Stimulated activated CD4-positive, alpha-beta T cell treated with anti-CD3 and anti-CD28 coated beads, TNF-alpha, amount 100 ng/mL, for 1 hour (primary cell): ENCODE measurements at places on chromosomes 6 and 20.
A peak's percentile ranks its signal among the peaks of the same experiment; 100 is the strongest.

DNA sequence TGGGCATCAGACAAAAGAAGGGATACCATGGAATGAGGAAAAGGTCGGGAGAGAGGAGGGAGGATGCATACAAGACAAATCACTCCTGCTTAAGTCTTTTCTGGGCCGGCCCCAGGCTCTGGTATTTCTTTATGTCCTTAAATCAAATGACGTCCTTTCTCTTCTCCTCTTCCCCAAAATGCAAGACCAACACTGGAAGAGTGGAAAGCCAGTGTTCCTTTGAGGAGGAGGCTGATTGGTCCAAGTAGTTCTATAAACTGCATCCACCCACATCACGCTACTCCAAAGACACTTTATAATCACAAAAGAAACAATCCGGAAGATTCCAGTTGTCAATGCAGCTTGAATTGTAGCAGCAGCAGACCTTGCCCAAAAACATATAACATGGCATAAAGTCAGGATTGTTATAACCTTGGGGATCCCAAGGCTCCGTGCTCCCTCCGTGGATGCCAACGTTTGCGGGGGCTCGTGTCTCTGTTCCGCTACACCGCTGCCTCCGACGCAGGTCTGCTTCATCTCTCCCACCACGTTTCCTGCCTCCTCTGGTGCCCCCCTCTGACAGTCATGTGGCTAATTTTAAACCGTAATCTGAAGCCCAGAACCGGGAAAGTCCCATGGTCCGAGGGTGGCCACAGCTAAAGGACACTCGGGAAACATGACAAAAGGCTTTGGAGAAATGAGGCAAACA is 47.1 kb downstream of the MCUR1 start:
- peak; percentile 12 for DNase-seq

- DNase-seq, result no peak
Measured at GRCh38 chr6:143225929-143226328, 165.2 kb downstream of the AIG1 start.

- no peak for DNase-seq
Measured at GRCh38 chr20:25097498-25097897, 15.6 kb upstream of the VSX1 start.

GRCh38 chr6:118594877-118595276 is 46.8 kb downstream of the PLN start:
- no peak for DNase-seq

GRCh38 chr20:63323357-63323981 is 30.5 kb downstream of the COL20A1 start:
- DNase-seq, result no peak

- DNase-seq, result no peak
Measured at GRCh38 chr6:15096894-15097837, 148.7 kb upstream of the JARID2 start.

GRCh38 chr6:89941031-89941762 is 46.9 kb downstream of the GJA10 start:
- DNase-seq, result no peak

DNA sequence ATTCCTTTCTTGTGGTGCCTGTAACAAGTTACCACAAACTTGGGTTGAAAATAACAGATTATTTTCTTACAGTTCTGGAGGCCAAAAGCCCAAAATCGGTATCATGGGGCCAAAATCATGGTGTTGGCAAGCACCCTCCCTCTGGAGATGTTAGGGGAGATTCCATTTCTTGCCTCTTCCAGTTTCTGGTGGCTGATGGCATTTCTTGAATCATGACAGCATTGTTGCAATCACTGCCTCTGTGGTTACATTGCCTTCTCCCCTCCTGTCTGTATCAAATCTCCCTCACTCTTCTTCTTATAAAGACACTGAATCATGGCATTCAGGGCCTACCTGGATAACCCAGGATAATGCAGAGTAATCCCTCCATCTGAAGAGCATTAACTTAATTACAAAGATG is 17.9 kb upstream of the TENT5A start:
- no peak for DNase-seq

DNA sequence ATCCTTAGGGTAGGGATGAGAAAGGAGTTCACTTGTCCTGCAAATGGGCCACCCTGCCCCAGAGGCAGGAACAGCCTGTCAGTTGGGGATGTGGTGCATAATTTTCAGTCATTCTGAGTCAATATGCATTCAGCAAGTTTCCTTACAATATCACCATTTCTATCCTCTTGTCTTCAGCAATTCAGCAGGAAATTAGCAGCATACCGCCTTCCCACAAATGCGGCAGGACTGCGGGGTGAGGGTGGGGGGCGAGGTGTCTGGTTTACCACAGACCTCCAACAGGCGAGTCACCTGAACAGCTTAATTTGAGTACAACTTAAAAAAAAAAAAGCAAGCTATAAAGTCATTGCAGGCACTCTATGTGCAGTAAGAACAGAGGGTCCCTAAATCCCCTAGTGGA is 126.8 kb downstream of the MAP3K7 start:
- no peak for DNase-seq

- no peak for DNase-seq
Measured at GRCh38 chr6:157376241-157376640, 4.7 kb upstream of the ZDHHC14 start.

- no peak for DNase-seq
Measured at GRCh38 chr6:70860045-70860444, 96.8 kb downstream of the B3GAT2 start.

DNA sequence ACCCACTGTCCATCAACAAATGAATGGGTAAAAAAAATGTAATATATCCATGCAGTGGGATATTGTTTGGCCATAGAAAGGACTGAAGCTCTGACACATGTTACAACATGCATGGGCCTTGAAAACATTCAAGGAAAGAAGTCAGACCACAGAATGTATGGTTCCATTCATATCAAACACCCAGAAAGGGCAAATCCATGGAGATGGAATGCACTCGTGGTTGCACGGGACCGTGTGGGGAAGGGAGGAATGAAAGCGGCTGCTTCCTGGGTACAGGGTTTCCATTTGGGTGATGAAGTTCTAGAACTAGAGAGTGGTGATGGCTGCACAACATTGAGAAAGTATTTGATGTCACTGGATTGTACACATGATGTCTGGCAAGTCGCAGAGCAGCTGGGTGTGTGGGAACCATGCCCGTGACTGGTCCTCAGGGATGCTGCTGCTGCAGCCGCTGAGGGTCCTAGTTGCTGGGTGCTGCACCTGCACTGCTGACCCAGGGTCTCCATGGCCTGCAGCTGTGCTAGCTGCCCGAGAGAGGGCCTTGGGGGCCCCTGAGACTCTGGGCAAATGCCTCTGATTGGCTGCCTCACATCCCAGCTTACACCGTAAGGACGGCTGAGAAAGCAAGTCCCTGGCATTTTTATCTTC is 220.3 kb downstream of the NRN1 start:
- DNase-seq, result no peak

- DNase-seq, result no peak
Measured at GRCh38 chr20:63704749-63705117, 3.0 kb downstream of the ARFRP1 start.

GRCh38 chr6:13262302-13263230 is 65.8 kb downstream of the TBC1D7 start:
- no peak for DNase-seq

- no peak for DNase-seq
Measured at GRCh38 chr20:48630342-48631075, 197.3 kb downstream of the PREX1 start.

- no peak for DNase-seq
Measured at GRCh38 chr20:41938353-41938752, 320.2 kb upstream of the CHD6 start.

- DNase-seq, result no peak
Measured at GRCh38 chr6:134172706-134173365, 120.4 kb upstream of the SLC2A12 start.

DNA sequence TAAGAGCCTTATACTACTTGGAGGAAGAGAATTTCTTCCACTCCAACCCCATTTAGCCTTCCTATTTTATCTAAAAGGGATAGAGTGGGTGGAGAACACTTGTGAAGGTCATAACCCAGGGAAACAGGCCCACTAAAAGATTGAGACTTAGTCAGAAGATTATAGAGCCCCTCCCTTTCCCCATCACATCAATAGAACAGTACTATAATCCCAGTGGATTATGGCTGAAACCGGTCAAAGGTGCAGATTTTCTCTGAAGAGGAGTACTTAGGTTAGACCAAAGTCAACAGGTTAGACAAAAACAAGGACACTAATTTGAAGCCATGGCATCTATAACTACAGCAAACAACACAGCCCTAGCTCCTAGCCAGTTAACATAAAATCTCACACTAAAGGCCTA is 330.9 kb upstream of the NOX3 start:
- DNase-seq, result no peak

DNA sequence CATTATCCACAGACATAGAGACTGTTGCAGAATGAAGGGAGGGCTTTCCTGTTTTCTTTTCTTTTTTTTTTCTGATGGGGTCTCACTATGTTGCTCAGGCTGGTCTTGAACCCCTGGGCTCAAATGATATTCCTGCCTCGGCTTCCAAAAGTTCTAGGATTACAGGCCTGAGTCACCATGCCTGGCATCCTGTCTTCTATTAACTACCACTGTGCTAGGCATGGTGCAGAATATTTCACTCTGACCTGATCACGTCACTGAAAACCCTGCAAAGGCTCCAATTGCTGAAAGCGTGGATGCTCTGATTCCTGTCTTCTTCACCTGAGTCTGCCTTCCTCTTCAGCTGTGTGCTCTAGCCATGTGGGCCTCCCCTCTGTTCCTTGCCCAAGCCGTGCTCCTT is 8.5 kb upstream of the DNMT3B start:
- no peak for DNase-seq

DNA sequence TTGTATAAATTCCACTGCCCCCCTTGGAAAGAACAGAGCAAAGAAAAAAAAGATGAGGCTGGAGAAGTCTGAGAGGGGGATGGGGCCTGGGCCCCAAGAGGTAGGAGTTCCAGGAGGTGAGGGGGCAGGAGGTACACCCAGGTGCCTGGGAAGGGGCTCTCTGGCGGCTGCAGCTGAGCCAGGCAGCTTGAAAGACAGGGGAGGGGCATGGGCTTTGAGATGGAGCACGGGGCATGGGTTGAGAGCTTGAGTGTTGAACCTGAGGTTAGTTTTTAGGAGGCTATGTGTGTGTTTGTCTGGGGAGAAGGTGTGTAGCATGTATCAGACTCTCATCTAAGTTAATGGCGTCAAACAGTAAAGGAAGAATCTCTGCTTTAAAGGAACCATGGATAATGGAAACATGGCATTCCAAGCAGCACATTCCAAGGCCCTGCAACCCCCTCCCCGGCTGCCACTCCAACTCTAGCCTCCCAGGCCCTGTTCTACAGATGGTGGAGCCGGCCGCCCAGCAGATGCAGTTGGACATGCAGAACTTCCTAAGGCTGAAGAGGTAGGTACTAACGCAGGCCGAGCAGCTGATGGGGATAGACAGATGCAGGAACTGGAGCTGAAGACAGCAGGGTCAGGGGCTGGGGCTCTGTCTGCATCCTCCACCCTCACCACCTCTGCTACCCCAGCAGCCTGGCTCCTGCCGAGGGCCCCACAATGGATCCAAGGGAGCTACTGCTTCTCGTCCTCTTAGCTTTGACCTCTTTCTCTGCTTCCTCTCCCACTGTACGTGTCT is 42.1 kb downstream of the MDFI start:
- no peak for DNase-seq

DNA sequence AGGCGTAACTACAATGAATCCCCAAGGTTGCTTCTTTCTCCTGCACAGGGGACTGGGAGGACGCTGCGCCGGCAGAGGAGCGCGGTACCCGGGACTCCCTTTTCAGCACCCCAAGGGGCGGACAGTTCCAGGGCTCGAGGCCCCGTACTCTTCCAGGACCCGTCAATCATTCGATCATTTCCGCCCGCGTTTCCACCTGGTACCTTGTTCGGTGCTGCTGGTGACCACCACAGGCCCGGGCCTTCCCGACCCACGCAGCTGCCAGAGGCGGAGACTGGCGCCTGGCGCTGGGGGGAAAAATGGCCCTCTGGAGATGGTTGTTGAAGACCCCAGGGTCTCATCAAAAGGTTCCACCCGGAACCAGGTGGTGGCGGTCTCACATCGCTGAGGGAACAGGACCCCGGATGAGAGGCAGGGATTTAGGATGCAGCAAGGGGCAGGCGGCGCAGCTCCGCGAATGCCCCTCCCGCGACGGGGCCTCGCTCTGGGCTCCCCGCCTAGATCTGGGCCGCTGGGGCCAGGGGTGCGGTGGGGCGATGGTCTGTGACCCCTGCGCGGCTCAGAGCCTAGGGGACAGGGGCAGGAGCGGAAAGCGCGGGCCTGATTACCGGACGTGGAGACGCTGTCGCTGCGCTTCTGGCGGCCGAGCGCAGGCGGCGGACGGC is 744 bp downstream of the VSX1 start:
- no peak for DNase-seq

- no peak for DNase-seq
Measured at GRCh38 chr20:43728686-43729255, 2.0 kb upstream of the GTSF1L start.

- no peak for DNase-seq
Measured at GRCh38 chr6:145960918-145961589, 3.1 kb downstream of the SHPRH start.

DNA sequence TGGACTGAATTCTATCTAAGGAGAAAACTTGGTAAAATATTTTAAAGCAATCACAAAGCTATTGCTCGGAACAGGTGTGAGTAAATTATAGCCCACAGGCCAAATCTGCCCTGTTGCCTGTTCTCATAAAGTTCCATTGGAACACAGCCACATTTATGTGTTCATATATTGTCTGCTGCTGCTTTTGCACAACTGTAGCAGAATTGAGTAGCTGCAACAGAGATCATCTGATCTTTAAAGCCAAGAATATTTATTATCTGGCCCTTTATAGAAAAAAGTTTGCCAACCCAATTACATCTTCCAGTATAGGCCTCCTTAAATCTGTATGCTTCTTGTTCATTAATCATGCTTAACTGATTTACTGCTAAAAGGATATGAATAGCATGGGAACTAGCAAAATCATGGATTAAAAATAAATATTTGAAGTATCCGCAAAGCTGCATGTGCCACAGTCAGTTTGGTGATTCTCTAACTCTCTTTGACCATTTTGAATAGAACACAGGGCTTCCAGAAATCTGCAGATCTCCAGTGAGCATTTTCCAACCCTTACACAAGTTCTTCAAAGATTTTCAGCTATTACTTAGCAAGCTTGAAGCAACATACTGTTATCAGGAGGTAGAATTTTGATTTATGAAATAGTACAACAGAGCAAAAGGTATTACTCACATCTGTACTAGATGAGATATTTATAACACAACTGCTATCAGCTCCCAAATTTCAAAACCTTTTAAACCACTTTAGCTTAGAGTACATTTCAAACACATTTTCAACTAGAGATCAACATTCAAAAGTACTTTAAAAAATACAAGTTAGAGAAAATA is 312.6 kb upstream of the ID4 start:
- no peak for DNase-seq

GRCh38 chr20:49608752-49609670 is 41.1 kb upstream of the PTGIS start:
- DNase-seq, result peak; percentile 66

GRCh38 chr6:43876602-43877001 is 106.6 kb downstream of the VEGFA start:
- DNase-seq, result no peak

DNA sequence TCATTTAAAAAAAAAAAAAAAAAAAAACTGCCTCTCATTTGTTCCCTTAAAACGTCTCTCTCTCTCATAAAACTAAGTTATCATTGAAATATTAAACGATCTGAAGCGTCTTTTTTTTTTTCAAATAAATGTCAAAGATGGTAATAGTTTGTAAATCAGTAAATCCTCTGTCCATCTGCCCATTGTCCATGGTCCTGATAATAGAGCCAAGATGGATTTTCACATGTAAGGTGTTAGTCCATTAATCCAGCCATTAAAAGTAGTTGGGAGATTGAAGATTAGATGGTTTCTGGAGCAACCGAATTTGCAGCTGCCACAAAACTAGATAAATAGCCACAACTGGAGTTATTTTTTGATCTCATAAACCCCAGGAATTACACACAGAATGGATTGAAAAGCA is 145.8 kb upstream of the SNX9 start:
- no peak for DNase-seq

- no peak for DNase-seq
Measured at GRCh38 chr6:73308712-73309534, 45.2 kb downstream of the DPPA5 start.
